ENCODE measurements at places on chromosomes 12 and 14.
A peak's percentile ranks its signal among the peaks of the same experiment; 100 is the strongest.

DNA sequence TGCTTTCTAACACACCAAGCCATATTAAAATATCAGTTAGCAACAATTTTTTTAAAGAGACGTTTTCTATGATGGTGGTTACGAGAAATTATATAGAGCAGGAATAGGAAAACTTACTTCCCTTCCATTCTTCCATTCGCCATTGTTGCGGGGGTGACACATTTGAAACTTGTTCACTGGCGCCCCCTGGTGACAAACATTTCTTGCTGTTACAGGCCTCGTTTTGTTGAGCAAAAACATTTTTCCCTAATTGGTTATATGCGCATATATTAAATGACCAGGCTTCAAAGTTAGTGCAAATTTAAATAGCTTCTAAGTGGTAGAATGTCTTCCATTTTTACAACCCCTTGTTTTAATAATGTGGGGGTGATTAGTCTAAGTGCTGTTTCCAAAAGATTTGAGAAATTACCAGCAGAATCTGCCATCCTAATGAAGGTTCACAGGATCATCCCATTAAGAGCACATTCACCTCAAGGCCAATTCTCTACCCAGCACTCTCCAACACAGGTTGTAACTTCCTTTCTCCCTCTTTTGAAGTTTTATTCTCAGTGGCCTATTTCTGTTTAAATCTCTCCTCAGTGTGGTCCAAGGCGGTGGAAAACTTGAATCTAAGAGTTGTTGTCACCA is 1124.7 kb downstream of the FLRT2 start:
- DNase-seq = no peak

DNA sequence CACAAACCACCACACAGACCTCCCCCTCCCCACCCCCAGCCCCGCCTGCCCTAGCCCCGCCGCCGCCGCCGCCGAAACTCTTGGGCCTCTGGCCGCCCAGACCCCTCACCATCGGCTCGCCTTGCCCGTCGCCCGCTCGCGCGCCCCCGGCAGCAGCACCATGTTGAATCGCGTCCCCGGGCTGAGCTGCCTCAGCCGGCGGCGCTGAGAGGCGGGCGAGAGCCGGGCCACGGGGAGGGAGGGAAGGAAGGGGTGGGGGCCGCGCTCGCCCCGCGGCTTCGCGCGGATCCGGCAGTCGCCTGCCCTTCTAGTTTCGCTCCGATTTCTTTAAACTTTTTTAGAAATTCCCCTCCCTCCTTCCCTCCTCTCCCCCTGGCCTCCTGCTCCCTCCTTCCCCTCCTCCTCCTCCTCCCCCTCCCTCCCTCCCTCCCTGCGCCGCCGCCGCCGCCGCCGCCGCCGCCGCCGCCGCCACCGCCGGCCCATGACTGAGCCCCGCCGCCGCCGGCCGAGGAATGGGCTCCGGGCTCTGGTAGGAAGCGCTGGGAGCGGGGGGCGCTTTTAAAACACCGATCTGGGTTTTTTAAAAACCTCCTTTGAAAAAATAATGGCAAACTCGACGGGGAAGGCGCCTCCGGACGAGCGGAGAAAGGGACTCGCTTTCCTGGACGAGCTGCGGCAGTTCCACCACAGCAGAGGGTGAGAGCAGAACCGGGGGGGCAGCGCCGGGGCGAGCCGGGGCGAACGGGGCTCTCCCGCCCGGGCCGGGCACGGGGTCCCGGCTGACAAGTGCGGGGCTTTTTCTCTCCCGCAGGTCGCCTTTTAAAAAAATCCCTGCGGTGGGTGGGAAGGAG is at the start of gene ARID2:
ARID2 (plus strand) TSS at position 474 of the 851 bp plus-strand sequence; CDS start at position 605, 131 bp downstream.
- DNase-seq = peak; percentile 50

DNA sequence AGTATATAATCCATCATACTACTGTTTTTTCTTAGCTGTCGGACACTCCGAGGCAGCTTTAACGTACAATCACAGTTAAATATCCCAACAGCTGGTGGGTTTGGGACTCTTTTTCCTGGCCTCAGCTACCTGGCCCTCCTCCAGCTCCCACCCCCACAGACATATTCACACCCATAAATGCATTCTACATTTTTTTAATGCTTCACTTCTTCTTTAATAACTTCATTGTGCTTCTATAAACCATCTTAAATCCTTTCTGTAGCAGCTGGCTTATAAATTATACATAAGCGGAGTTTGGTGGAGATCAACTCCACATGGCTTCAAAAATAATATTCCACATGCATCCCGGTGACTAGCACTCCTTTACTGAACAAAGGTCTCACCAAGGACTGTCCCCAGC is 33.3 kb downstream of the TDG start:
- DNase-seq = no peak

DNA sequence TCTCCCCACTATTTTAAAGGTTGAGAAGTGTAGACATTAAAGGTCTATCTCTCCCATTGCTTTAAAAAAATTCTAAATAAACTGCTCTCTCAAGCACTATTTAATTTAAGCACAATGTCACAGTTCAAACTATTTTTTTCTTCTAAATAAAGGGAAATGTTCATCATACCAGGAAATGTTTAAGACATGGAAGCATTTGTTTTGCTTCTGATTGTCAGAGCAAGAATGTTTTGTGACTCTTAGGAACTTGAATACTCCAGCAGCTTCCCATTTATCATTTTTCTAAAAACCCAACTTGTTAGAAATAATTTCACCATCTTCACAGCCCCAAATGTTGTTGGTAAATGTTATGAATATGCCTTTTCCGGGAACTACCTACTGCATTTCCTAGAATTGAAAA is 121.8 kb upstream of the NTF3 start:
- no peak for DNase-seq
